ENCODE measurements at places on chromosomes 13 and 19.
A peak's percentile ranks its signal among the peaks of the same experiment; 100 is the strongest.

- H3K36me3 ChIP-seq = no peaks in the 10 kb centered on the region
- H3K27ac ChIP-seq = no peak overlapping the region
- H3K4me3 ChIP-seq = no peak overlapping the region
- no peak for DNase-seq
- H3K4me1 ChIP-seq = no peaks in the 10 kb centered on the region
These were observed 959 bp upstream of the IGFL3 start for GRCh38 chr19:46125447-46125846.

DNA sequence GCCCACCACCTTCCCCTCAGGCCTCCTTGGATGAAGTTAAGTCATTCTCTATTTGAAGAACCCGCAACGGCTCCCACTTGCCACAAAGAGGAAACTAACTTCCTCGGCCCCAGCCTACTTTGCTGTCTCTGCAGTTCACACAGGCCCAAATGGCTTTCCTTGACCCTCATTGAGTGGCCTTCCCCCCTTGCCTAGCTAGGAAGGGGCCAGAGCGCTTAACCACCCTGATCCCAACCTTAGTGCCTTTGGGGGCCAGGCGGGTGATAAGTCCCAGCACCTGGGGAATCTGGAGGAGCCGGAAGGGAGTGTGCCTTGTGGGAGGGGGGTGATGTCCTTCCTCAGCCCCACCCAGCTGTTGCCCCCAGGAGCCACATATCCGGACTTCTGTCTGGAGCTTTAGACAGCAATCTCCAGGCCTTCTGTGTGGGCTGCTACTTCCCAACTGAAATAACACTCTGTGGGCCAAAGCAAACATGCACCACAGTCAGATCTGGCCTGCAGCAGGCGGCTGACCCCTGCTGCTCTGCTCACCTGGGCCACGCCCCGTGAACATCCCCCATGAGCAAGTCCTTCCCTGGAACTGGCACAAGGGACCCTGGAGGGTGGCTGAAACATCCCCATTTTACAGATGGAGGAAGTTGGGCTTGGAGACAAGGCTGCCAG, 10.5 kb downstream of the NECTIN2 start:
- no peaks in the 10 kb centered on the region for H3K36me3 ChIP-seq
- no peak overlapping the region for H3K27ac ChIP-seq
- DNase-seq = no peak

DNA sequence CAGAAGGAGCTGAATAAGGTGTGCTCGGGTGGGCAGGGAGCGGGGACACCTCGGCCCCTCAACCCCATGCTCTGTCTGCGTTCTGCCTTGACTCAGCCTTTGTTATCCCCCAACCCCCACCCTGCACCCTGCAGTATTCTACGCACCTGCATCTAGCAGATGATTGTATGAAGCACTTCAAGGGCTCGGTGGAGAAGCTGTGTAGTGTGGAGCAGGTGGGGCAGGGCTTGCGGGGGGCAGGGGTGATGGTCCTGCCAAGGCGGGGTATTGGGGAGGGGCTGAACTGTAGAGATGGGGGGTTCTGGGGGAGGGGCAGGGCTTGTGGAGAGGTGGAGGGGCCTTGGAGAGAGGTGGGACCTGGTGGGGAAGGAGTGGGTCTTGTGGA, 6.1 kb downstream of the STXBP2 start:
- peaks cover 8% of the 10 kb centered on the region for H3K36me3 ChIP-seq
- no peak overlapping the region for H3K4me3 ChIP-seq
- DNase-seq = no peak
- H3K27me3 ChIP-seq = no peaks in the 10 kb centered on the region
- peaks cover 17% of the 10 kb centered on the region for H3K4me1 ChIP-seq

GRCh38 chr13:43293008-43293407, 269.6 kb downstream of the DNAJC15 start:
- no peaks in the 10 kb centered on the region for H3K4me1 ChIP-seq
- H3K27ac ChIP-seq = no peak overlapping the region
- no peak overlapping the region for H3K4me3 ChIP-seq
- H3K36me3 ChIP-seq = no peaks in the 10 kb centered on the region
- DNase-seq = no peak

- no peak overlapping the region for H3K4me3 ChIP-seq
- no peak for DNase-seq
- peaks cover 16% of the 10 kb centered on the region for H3K36me3 ChIP-seq
- no peaks in the 10 kb centered on the region for H3K27me3 ChIP-seq
- no peak overlapping the region for H3K27ac ChIP-seq
These were observed 10.9 kb downstream of the SETDB2 start for GRCh38 chr13:49455007-49455398.

GRCh38 chr19:49340069-49340864, 5.1 kb downstream of the CD37 start:
- H3K27me3 ChIP-seq = no peaks in the 10 kb centered on the region
- H3K27ac ChIP-seq = peak overlapping the region; percentile 70
- peaks cover 51% of the 10 kb centered on the region for H3K4me1 ChIP-seq
- DNase-seq = peak; percentile 61

- peaks cover 3% of the 10 kb centered on the region for H3K36me3 ChIP-seq
- peaks cover 15% of the 10 kb centered on the region for H3K4me1 ChIP-seq
- no peak overlapping the region for H3K4me3 ChIP-seq
- peaks cover 27% of the 10 kb centered on the region for H3K27me3 ChIP-seq
These were observed 6.0 kb downstream of the COX6B2 start for GRCh38 chr19:55348317-55349034.

DNA sequence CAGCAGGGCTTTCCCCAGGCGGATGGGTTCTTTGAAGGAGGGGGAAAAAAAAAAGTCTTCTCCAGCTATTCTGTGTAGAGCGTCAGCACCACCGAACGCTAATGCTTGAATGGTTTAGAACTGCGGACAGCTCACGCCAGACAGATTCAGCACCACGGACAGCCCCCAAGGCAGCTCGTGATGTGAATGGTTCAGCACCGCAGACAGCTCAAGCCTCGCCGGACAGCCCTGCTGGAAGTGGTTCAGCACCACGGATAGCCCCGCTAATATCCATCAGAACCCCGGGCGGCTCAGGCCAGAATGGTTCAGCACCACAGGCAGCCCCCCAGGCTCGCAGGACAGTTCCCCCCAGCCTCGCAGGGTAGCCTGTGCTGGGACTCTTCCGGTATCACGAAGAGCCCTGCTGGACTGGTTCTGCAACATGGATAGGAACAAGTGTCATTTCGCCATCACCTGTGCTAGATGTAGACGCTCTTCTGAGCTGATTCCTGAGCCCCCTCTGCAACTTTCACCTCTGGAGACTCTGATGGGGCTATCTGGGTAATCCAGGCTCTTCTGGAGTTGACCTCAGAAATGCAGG, 4.9 kb upstream of the SMIM17 start:
- H3K27ac ChIP-seq = no peak overlapping the region
- peak; percentile 47 for DNase-seq
- peaks cover 20% of the 10 kb centered on the region for H3K36me3 ChIP-seq
- H3K4me1 ChIP-seq = no peaks in the 10 kb centered on the region

- no peaks in the 10 kb centered on the region for H3K27me3 ChIP-seq
- H3K36me3 ChIP-seq = no peaks in the 10 kb centered on the region
- no peak overlapping the region for H3K4me3 ChIP-seq
These were observed 235.6 kb upstream of the CSNK1A1L start for GRCh38 chr13:37340901-37341670.

- no peak overlapping the region for H3K27ac ChIP-seq
- H3K27me3 ChIP-seq = no peaks in the 10 kb centered on the region
- peaks cover 21% of the 10 kb centered on the region for H3K36me3 ChIP-seq
- H3K4me1 ChIP-seq = peaks cover 9% of the 10 kb centered on the region
- H3K4me3 ChIP-seq = no peak overlapping the region
These were observed 13.4 kb downstream of the DPP9 start for GRCh38 chr19:4710281-4710600.

- peaks cover 2% of the 10 kb centered on the region for H3K36me3 ChIP-seq
- H3K4me3 ChIP-seq = no peak overlapping the region
- no peak overlapping the region for H3K27ac ChIP-seq
- peaks cover 62% of the 10 kb centered on the region for H3K27me3 ChIP-seq
- H3K4me1 ChIP-seq = peaks cover 10% of the 10 kb centered on the region
These were observed 16.3 kb upstream of the DOCK6 start for GRCh38 chr19:11278670-11279069.

DNA sequence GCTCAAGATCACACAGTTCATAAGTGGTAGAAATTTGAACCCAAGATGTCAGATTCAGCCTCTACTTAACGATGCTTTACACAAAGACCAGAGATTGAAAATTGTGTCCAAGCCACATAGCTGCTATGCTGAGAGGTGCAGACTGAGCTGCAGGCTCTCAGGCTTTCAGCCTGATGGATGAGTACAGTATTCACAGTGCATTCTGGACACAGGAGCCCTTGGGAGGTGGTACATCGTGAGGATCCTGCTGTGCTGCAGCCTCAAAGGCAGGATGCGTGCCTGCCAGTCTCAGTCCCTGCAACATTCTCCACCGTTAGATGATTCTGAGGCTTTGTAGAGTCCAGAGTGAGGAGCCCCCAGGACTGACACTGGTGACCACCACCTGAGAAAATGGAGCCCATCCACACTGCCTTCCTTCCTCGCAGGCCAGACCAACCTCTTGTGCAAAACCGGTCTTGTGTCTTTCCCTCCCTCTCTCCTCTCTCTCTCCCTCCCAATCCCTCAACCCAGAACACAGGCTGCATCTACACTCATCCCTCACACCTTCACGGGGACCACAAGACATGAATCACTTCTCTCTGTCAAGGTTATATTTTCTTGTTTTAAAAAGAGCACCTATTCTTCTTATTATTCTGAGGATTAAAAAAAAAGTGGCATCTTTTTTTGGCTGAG, 203.4 kb upstream of the ZNF507 start:
- no peak overlapping the region for H3K4me3 ChIP-seq
- H3K27me3 ChIP-seq = no peaks in the 10 kb centered on the region
- no peak overlapping the region for H3K27ac ChIP-seq
- no peaks in the 10 kb centered on the region for H3K4me1 ChIP-seq
- DNase-seq = no peak

GRCh38 chr13:38409771-38410170, 60.1 kb downstream of the UFM1 start:
- no peak overlapping the region for H3K27ac ChIP-seq
- no peak for DNase-seq
- no peaks in the 10 kb centered on the region for H3K27me3 ChIP-seq
- no peaks in the 10 kb centered on the region for H3K36me3 ChIP-seq
- H3K4me3 ChIP-seq = no peak overlapping the region
- H3K4me1 ChIP-seq = no peaks in the 10 kb centered on the region

- H3K27ac ChIP-seq = no peak overlapping the region
- peaks cover 16% of the 10 kb centered on the region for H3K4me1 ChIP-seq
- no peak for DNase-seq
- H3K4me3 ChIP-seq = peak overlapping the region; percentile 35
- peaks cover 9% of the 10 kb centered on the region for H3K36me3 ChIP-seq
These were observed 9.1 kb upstream of the SHISA7 start for GRCh38 chr19:55451965-55452748.

DNA sequence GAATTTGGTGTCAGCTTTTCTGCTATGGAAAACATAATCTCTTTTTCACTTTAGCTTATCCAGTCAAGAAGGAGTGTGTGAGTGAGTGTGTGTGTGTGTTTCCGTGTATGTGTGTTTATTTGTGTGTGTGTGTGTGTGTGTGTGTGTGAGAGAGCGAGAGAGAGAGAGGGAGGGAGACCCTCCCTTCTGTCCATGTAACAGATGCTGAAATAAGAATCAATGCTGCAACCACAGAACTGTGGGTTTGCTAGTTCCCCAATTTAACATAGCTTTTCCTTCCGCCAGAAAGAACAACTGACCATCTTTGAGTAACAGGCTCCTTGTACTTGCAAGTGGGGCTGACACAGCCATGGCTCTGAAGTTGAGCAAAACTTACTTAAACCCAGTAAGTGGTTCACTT, 5.2 kb downstream of the LCP1 start:
- peak overlapping the region; percentile 93 for H3K27ac ChIP-seq
- H3K27me3 ChIP-seq = peaks cover 3% of the 10 kb centered on the region
- peak overlapping the region; percentile 92 for H3K4me3 ChIP-seq
- H3K36me3 ChIP-seq = peaks cover 72% of the 10 kb centered on the region
- no peak for DNase-seq
- peaks cover 80% of the 10 kb centered on the region for H3K4me1 ChIP-seq

DNA sequence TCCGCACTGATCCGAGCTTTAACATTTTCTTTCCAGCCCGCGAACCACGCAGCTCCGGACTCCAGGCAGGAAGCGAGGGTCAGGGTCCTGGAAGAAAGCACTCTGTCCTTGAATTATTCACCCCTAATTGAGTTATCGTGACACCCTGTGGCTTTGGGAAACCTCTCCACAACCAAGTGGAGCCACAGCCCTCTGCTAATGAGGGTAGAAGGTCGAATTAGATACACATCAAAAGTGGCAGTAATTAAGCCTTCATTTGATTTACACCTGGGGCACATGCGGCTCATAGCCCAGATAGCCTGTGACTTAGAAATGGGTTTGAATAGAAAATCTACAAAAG, 15.9 kb upstream of the RNF17 start:
- H3K27me3 ChIP-seq = peaks cover 68% of the 10 kb centered on the region
- H3K36me3 ChIP-seq = no peaks in the 10 kb centered on the region
- no peak overlapping the region for H3K27ac ChIP-seq
- H3K4me3 ChIP-seq = peak overlapping the region; percentile 49
- no peak for DNase-seq

DNA sequence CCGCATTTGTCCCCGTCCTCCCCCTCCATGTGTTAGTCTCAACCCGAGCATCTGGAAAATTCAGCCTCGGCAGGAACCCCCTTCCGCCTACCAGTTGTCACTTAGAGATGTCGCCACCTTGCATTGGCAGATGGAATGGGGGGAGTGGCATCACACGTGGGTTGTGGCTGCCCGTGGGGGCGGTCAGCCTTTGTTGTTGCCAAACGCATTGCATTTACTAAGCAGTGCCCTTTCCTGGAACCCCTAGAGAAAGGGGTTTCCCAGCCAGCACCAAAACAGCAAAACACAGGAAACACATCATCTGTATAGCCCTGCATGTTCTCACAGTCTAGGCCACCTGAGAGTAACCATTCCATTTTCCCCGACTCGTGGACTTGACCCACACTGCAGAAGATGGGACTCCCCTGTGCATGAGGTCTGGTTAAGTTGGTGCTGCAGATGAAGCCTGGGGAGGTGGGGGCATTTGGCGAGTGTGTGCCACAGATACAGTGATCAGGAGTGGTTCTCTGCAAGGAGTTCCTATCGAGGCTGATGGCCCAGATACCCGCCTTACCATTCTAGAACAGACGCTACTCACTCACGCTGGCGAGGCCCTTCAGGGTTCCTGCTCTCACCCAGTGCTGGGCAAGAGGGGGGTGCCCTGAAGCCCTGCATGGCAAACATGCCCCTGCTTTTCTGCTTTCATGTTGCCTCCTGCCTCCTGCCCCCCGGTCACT, 38.3 kb downstream of the TMED1 start:
- peak overlapping the region; percentile 53 for H3K4me3 ChIP-seq
- peaks cover 29% of the 10 kb centered on the region for H3K4me1 ChIP-seq
- H3K27ac ChIP-seq = peak overlapping the region; percentile 86
- DNase-seq = peak; percentile 87

Measured in activated naive CD8-positive, alpha-beta T cell treated with anti-CD3 and anti-CD28 coated beads, Interleukin-2, amount 50 U/mL, for 24 hours (primary cell).